Breast epithelium (tissue), 4 donors: ENCODE measurements at places on chromosomes 7 and 10. TPM values are rescaled to one million over a fixed set of nuclear protein-coding genes. Genes with fewer than 3 reads are reported as not detected.

GRCh38 chr7:92729751-92730150, 106.6 kb downstream of the CDK6 start:
- H3K4me3 ChIP-seq: no peak overlapping the region
- no peaks in the 10 kb centered on the region for H3K36me3 ChIP-seq
- no peak overlapping the region for H3K27ac ChIP-seq
- no peaks in the 10 kb centered on the region for H3K27me3 ChIP-seq
- H3K4me1 ChIP-seq: no peaks in the 10 kb centered on the region

TAF6 gene
- total RNA-seq: 31.5 TPM

DNA sequence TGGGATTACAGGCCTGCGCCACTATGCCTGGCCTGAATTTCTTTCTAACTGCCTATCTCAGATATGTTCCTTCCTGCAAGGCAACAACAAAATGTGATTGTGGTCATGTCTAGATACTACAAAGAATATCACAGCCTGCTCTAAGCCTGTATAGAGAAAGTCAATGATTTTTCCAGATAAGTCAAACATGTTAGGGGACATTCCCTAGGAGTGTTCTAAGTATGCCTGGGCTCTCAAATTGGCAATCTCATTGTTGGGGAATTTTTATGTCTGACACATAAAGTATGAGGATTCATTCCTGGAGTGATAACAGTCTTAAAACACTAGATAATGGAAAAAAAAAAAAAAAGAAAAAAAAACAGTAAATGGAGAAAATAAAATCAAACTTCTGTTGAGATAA, 406.1 kb downstream of the GATA3 start:
- H3K4me3 ChIP-seq: no peak overlapping the region
- no peaks in the 10 kb centered on the region for H3K4me1 ChIP-seq
- no peak overlapping the region for H3K27ac ChIP-seq
- DNase-seq: no peak
- no peaks in the 10 kb centered on the region for H3K27me3 ChIP-seq

FAM25G gene
- not detected for total RNA-seq

THSD7A gene
- total RNA-seq: 4.0 TPM

- DNase-seq: no peak
- H3K4me1 ChIP-seq: no peaks in the 10 kb centered on the region
- H3K4me3 ChIP-seq: no peak overlapping the region
- H3K36me3 ChIP-seq: no peaks in the 10 kb centered on the region
- no peaks in the 10 kb centered on the region for H3K27me3 ChIP-seq
These were observed 20.9 kb downstream of the CHST15 start for GRCh38 chr10:124072541-124072940.

DNA sequence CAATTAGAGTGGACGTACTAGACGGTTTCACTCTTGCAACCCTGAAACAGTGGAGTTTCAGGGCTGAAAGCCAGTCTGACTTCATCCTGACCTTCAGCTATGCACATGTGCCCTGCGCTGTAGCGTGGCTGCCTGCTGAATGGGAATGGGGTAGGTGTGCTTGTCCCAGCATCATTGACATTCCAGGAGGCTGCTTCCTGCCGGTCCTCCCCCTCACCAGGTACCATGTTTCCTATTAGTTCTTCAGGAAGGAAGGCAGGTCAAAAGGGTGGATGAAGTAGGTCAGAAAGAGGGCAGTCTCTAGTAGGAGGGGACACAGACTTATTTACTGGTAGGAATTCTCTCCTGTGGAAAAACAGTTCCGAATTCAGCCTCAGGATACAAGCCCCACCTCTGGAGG, 551.8 kb upstream of the GALNT17 start:
- no peaks in the 10 kb centered on the region for H3K27me3 ChIP-seq
- H3K36me3 ChIP-seq: no peaks in the 10 kb centered on the region
- no peak overlapping the region for H3K27ac ChIP-seq
- no peak overlapping the region for H3K4me3 ChIP-seq
- no peaks in the 10 kb centered on the region for H3K4me1 ChIP-seq

- no peak overlapping the region for H3K27ac ChIP-seq
- no peaks in the 10 kb centered on the region for H3K27me3 ChIP-seq
- no peaks in the 10 kb centered on the region for H3K36me3 ChIP-seq
- no peak overlapping the region for H3K4me3 ChIP-seq
- no peaks in the 10 kb centered on the region for H3K4me1 ChIP-seq
- no peak for DNase-seq
These were observed 48.5 kb upstream of the PPP2R2D start for GRCh38 chr10:131852176-131852822.

GRCh38 chr7:91436655-91437054, 172.4 kb downstream of the FZD1 start:
- H3K27me3 ChIP-seq: no peaks in the 10 kb centered on the region
- no peak overlapping the region for H3K27ac ChIP-seq
- no peaks in the 10 kb centered on the region for H3K36me3 ChIP-seq

SEMA4G gene
- 2.9 TPM for total RNA-seq

SPDYE16 gene
- total RNA-seq: not detected

FOXP2 gene
- 21.3 TPM for total RNA-seq

- no peak overlapping the region for H3K27ac ChIP-seq
- no peaks in the 10 kb centered on the region for H3K4me1 ChIP-seq
- H3K36me3 ChIP-seq: no peaks in the 10 kb centered on the region
- no peaks in the 10 kb centered on the region for H3K27me3 ChIP-seq
These were observed 22.3 kb upstream of the NANOS1 start for GRCh38 chr10:119007211-119007574.

SPDYE5 gene
- not detected for total RNA-seq

- H3K4me1 ChIP-seq: no peaks in the 10 kb centered on the region
- H3K36me3 ChIP-seq: no peaks in the 10 kb centered on the region
- H3K27ac ChIP-seq: peak overlapping the region; percentile 68
- H3K4me3 ChIP-seq: no peak overlapping the region
- no peaks in the 10 kb centered on the region for H3K27me3 ChIP-seq
These were observed 26.0 kb upstream of the JMJD1C start for GRCh38 chr10:63491588-63492316.

MBLAC1 gene
- total RNA-seq: 6.9 TPM

- no peak for DNase-seq
- no peaks in the 10 kb centered on the region for H3K36me3 ChIP-seq
- H3K27ac ChIP-seq: no peak overlapping the region
- H3K4me3 ChIP-seq: peak overlapping the region; percentile 46
- no peaks in the 10 kb centered on the region for H3K4me1 ChIP-seq
These were observed 354.2 kb downstream of the DNAJB6 start for GRCh38 chr7:157690833-157691585.

DNA sequence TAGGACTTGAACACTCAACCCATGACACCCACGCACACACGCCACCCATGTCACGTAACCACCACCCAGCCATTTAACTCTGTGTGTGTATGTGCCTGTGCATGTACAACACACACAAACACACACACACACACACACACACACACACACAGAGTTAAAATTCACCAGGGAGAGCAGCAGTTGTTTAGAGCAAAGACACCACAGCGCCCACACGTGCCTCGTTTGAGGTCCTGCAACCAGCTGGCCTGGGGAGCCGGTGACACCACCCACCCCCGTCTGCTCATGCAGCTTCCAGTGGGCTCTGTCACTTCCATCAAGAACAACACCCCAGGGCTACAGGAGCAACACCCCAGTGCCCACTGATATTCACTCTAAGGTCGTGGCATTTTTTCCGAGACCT, 97.4 kb downstream of the ELFN1 start:
- no peaks in the 10 kb centered on the region for H3K27me3 ChIP-seq
- DNase-seq: peak; percentile 17
- no peak overlapping the region for H3K4me3 ChIP-seq
- H3K4me1 ChIP-seq: no peaks in the 10 kb centered on the region

KLF14 gene
- total RNA-seq: 0.15 TPM

DNA sequence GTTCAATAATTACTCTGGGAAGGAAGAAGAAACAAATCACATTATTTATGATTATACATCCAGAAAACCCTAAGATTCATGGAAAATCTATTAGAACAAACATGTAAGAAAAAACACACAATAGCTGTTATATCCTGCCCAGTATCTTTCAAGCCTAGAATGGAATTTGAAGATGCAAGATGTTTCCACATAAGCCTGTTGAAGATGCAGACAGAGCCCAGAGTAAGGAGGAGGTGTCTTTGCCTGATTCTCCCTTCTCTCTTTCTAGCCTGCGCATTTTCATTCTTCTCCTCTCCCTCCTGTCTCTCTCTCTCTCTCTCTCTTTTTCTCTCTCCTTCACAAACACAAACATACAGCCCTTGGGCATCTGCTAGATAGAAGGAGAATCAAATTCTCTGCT, 170.1 kb upstream of the INHBA start:
- H3K36me3 ChIP-seq: no peaks in the 10 kb centered on the region
- H3K4me3 ChIP-seq: no peak overlapping the region
- H3K27me3 ChIP-seq: no peaks in the 10 kb centered on the region
- H3K4me1 ChIP-seq: no peaks in the 10 kb centered on the region
- no peak for DNase-seq

STYXL1 gene
- total RNA-seq: 28.3 TPM

DNA sequence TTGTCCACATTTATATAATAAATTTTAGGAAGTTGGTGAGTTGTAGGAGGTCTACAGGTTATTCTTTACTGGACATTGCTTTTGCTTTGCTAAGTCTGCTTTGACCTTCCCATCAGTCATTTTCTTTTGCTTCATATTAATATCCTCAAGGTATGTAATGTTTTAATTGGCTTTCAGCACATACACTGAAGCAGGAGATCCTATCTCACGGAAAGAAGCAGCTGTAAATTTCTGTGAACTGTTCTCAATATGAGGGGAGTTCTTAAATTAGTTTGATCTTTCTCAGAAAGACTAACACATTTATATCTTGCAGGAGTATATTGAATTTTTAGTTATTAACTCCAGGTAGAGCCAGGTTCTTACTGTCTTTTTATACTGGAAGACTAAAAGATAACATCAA, 856.5 kb downstream of the GATA3 start:
- H3K27ac ChIP-seq: no peak overlapping the region
- no peaks in the 10 kb centered on the region for H3K27me3 ChIP-seq
- no peaks in the 10 kb centered on the region for H3K4me1 ChIP-seq
- no peaks in the 10 kb centered on the region for H3K36me3 ChIP-seq
- H3K4me3 ChIP-seq: no peak overlapping the region
- DNase-seq: no peak

DNA sequence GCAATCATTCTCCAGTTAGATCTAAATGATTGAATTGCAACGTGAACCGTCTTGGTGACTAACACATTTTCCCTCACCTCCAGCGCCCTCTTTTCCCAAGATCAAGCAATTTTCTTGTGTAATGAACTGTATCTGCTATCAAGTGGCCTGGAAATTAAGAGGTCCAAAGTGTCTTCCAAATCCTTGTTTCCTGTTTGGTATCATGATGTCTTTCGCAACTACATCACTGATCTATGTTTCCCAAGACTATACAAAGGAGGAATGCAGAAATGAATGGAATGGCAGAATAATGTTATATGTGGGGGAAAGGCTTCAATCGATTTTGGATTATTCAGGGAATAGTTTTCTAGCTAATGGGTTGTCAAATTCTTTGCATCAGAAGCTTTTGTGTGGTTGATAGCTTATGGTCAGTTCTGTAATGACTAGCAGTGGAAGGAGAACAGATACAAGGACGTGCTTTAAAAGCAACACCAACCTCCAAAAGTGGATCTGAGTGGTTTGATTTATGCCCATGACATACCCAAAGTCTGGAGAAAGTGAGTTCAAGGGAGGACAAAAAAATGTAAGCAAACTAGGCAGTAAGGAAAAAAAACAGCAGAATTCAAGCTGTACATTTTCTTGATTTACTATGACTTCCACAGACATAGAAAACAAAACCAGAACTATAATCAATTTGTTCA, 14.6 kb upstream of the ZEB1 start:
- no peak for DNase-seq
- H3K4me3 ChIP-seq: no peak overlapping the region
- no peak overlapping the region for H3K27ac ChIP-seq
- no peaks in the 10 kb centered on the region for H3K27me3 ChIP-seq
- no peaks in the 10 kb centered on the region for H3K4me1 ChIP-seq
- H3K36me3 ChIP-seq: no peaks in the 10 kb centered on the region

DNA sequence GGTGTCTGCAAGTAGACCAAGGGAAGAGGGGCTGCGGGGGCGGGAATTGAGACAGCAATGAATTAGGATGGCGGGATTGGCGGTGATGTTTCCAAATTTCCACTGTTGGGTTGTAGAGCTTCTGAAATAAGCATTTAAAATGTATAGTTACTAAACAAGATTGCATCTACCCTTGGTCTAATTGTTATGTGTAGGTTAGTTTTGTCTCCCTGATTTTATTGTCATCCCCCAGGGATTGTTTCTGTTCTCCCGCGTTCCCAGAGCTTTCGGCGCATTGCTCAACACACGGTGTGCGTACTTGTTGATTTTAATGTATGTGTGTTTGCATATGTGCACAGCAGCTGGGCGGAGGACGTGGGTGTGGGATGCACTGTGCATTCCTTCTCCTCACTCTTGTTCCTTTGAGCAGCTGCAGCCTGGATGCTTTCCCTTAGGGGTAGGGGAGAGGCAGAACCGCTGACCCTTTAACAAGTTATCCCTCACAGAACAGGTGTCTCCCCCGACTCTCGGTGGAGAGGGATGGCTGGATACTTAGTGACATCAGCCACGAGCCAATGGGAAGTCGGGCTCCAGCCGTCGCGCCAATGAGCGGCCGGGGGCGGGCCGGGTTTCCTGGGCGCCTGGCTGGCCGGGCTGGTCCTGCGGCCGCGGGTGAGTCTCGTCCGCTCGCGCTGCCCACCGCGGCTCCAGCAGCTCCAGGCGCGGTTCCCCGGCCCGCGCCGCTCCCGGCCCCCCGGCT, at the start of gene TSPAN33:
TSPAN33 (plus strand) TSS at position 613 of the 739 bp plus-strand sequence. CDS start 274 bp downstream, outside the sequence.
- no peaks in the 10 kb centered on the region for H3K4me1 ChIP-seq
- peak within 1 kb of the TSS; percentile 73 for H3K4me3 ChIP-seq
- H3K36me3 ChIP-seq: no peaks in the 10 kb centered on the region
- DNase-seq: peak; percentile 57

DNA sequence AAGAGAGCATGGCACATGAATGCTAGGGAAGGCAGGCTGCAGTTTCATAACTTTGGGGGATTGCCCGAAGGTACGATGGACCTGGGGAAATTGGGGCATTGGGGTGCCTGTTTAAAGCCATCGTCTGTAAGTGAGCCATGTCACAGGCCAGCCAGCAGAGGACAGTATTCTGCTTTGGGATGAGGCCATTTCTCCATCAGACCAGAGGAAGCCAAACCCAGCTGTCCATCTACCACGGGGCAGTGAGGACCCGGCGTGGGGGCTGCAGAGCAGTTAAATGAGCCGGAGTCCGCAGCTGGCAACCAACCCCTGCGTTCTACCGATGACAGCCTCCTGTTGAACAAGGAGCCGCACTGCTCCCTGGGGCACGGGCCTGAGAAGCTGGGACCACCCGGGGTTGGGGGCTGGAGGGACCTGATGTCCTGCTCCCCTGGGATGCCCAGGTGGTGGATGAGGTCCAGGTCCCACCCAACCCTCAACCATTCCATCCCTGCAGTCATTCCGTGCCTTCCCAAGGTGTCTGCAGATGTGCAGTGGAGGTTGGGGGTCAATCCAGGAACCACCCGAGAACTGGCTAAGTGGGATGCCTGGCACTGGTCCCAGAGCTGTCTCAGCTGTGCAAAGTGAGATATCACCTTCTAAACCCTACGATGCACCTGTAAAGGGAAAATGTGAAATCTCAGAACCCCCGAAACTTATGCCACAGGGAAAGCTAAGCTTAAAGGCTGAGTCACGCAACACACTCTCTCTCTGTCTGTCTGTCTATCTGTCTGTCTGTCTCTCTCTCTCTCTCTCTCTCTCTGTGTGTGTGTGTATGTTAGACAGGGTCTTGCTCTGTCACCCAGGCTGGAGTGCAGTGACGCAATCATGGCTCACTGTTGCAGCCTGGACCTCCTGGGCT, 12.1 kb upstream of the RHBDD2 start:
- no peaks in the 10 kb centered on the region for H3K4me1 ChIP-seq
- no peaks in the 10 kb centered on the region for H3K36me3 ChIP-seq
- DNase-seq: no peak
- H3K27me3 ChIP-seq: no peaks in the 10 kb centered on the region

- no peaks in the 10 kb centered on the region for H3K36me3 ChIP-seq
- no peaks in the 10 kb centered on the region for H3K27me3 ChIP-seq
- DNase-seq: no peak
These were observed 193.6 kb downstream of the MLLT10 start for GRCh38 chr10:21727452-21728168.
